PC-3 (cell line): ENCODE measurements at places on chromosomes 1 and 21. TPM values are rescaled to one million over a fixed set of nuclear protein-coding genes. Genes with fewer than 3 reads are reported as not detected.

CYP4X1 gene
- 0.52 and 1.0 TPM in 2 replicates for total RNA-seq

GRCh38 chr1:29839726-29840125, 603.4 kb downstream of the PTPRU start:
- no peak for DNase-seq

GRCh38 chr1:45843474-45843905, 40.1 kb downstream of the MAST2 start:
- peak; percentile 22 for DNase-seq

DNA sequence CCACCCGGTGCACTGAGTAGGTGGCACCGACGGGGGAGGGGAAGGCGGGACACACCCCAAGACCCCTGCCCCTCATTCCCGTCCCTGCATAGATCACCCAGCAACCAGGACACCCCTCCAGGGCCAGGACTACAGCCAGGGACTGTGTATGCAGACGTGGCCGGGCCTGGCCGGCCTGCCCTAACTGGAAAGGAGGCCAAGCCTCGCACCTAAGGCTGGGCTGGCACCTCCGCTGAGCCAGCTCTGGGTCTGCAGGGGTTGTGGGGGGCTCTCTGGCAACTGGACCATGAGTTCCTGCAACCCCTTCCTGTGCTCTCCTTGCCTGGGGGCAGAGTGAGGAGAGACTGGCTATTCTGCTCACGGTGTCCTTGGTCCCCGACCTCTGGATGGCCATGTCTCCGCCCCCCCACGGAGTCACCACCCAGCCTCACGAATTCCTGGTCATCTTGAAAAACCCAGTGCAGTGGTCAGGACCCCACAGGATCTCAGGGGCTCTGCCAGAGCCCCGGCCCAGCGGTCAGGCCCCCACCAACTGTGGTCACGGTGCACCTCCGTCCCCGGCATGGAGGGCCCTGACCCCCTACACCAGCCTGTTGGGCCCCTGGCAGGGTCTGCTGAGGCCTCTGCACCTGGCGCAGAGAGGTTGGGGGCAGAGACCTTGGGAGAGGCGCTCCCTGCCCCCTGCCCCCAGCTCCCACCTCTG, 1.1 kb upstream of the FNDC10 start:
- no peak for DNase-seq
